Left ventricle myocardium inferior (tissue), 1 donor: ENCODE measurements at places on chromosomes 12 and 14. TPM values are rescaled to one million over a fixed set of nuclear protein-coding genes. Genes with fewer than 3 reads are reported as not detected.
A peak's percentile ranks its signal among the peaks of the same experiment; 100 is the strongest.

- peak within 1 kb of the TSS; percentile 91 for H3K27ac ChIP-seq
- peaks cover 5% of the 10 kb centered on the region for H3K36me3 ChIP-seq
- peaks cover 76% of the 10 kb centered on the region for H3K4me1 ChIP-seq
- peak; percentile 94 for DNase-seq
- H3K4me3 ChIP-seq: peak within 1 kb of the TSS; percentile 77
- peaks cover 4% of the 10 kb centered on the region for H3K27me3 ChIP-seq
Observed at GRCh38 chr12:119178544-119179334, at the start of gene HSPB8. Gene HSPB8 (plus strand): TSS chr12:119178931. CDS start chr12:119179313, 382 bp downstream.

DNA sequence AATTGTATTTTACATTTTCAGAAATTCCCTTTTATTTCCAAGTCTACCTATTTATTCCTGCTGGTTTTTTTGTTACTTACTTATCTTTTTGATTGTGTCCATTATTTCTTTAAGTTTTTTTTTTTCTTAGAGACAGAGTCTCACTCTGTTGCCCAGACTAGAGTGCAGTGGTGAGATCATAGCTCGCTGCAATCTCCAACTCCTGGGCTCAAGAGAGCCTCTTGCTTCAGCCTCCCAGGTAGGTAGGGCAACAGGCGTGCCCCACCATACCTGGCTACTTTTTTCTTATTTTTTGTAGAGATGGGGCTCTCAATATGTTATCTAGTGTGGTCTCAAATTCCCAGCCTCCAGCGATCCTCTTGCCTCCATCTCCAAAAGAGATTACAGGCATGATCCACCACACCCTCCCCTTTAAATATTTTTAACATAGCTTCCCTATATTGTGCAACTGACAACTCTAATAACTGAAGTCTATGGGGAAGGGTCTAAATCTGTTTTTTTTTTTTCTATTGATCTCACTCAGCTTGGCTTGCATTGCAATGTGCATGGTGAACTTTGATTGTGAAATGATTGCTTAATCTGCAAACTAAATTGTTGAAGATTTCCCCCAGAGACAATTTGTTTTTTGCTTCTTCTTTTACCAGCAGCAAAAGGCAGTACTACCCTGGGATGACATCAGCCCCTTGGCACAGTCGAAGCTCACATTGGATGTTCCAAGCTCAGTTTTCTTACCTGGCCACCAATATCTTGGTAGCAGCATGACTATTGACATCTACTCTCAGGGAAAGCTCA lies 25.7 kb upstream of the COCH start:
- no peak overlapping the region for H3K4me3 ChIP-seq
- H3K27me3 ChIP-seq: peaks cover 24% of the 10 kb centered on the region
- H3K4me1 ChIP-seq: no peaks in the 10 kb centered on the region
- no peaks in the 10 kb centered on the region for H3K36me3 ChIP-seq

CEBPE gene
- total RNA-seq: not detected

DNA sequence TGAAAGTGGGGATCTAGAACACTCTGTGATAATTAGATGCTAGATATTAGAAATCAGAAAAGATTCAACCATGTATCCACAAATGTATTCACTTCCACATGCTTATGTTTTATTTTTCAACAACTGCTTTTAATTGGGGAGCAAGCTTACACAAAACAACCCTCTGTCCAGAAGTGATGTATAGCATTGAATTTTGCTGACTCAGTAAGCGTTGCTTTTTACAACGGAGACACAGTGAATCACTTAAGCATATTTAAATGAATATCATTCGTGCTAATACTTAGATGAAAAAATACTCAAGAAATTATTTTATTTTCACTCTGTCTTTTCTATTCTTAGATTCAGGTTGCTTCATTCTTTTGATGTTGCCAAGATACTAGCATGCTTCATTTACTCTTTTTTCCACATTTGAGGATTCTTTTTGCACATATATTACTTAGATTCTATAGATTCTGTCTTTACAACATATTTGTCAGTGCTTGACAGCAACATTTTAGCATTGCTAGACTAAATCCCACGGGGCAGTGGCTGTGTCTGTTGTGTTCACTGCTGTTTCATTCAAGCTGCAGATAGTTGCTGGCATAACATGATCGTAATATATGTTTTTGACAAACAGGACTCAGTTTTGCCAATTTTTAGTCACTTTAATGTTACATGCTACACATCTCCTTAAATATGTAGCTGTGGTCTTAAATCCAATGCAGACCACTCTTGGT lies 1714.4 kb upstream of the SEL1L start:
- no peak overlapping the region for H3K4me3 ChIP-seq
- no peaks in the 10 kb centered on the region for H3K27me3 ChIP-seq
- H3K36me3 ChIP-seq: no peaks in the 10 kb centered on the region
- no peak for DNase-seq
- no peaks in the 10 kb centered on the region for H3K4me1 ChIP-seq
- H3K27ac ChIP-seq: no peak overlapping the region

IAPP gene
- not detected for total RNA-seq

- no peaks in the 10 kb centered on the region for H3K36me3 ChIP-seq
- no peaks in the 10 kb centered on the region for H3K27me3 ChIP-seq
- H3K4me1 ChIP-seq: no peaks in the 10 kb centered on the region
- DNase-seq: no peak
- H3K27ac ChIP-seq: no peak overlapping the region
Observed at GRCh38 chr12:47107446-47107845, 27.7 kb upstream of the AMIGO2 start.

CPNE6 gene
- not detected for total RNA-seq

- H3K27ac ChIP-seq: no peak overlapping the region
- no peaks in the 10 kb centered on the region for H3K27me3 ChIP-seq
- H3K36me3 ChIP-seq: no peaks in the 10 kb centered on the region
- DNase-seq: no peak
Observed at GRCh38 chr12:92432724-92433441, 269.9 kb upstream of the PLEKHG7 start.

ACOT6 gene
- total RNA-seq: not detected

DNA sequence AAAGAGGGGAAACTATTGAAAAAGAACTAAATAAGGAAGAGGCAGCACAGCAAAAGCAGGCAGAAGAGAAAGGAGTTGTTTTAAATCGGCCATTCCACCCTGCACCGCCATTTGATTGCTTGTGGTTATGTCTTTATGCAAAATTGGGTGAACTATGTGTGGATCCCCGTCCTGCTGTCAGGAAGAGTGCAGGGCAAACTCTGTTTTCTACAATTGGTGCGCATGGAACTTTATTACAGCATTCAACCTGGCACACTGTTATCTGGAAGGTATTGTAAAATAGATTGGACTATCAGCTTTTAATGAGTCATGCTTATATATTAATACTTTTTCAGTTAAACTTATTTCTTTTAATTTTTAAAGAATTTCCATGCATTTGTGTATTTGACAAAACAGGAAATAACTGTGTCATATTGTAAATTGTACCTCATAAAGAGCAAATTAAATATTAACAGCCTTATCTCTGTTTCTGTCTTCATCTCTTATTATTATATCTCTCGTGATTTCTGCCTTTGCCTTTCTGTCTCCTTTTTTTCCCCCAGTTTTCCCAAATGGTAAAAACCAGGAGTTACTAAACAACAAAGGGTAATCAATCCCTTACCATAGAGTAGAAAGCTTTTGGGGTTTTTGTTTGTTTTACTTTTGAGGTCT lies 86.4 kb downstream of the MON2 start:
- no peak for DNase-seq
- no peak overlapping the region for H3K27ac ChIP-seq
- no peak overlapping the region for H3K4me3 ChIP-seq
- H3K36me3 ChIP-seq: peaks cover 84% of the 10 kb centered on the region
- H3K4me1 ChIP-seq: no peaks in the 10 kb centered on the region
- no peaks in the 10 kb centered on the region for H3K27me3 ChIP-seq

NKX2-1 gene
- not detected for total RNA-seq

- peaks cover 16% of the 10 kb centered on the region for H3K4me1 ChIP-seq
- DNase-seq: peak; percentile 41
- H3K27me3 ChIP-seq: no peaks in the 10 kb centered on the region
- no peak overlapping the region for H3K27ac ChIP-seq
Observed at GRCh38 chr12:98698603-98699463, 53.7 kb downstream of the APAF1 start.

DEPDC4 gene
- total RNA-seq: 0.47 TPM

GRCh38 chr12:48903982-48904411 lies 21.3 kb downstream of the FKBP11 start:
- H3K36me3 ChIP-seq: no peaks in the 10 kb centered on the region
- H3K27ac ChIP-seq: no peak overlapping the region
- peaks cover 5% of the 10 kb centered on the region for H3K27me3 ChIP-seq

PLCZ1 gene
- total RNA-seq: 0.49 TPM
